Right renal pelvis (tissue), 4 donors: ENCODE measurements at places on chromosomes 2 and 18. TPM values are rescaled to one million over a fixed set of nuclear protein-coding genes. Genes with fewer than 3 reads are reported as not detected.

DNA sequence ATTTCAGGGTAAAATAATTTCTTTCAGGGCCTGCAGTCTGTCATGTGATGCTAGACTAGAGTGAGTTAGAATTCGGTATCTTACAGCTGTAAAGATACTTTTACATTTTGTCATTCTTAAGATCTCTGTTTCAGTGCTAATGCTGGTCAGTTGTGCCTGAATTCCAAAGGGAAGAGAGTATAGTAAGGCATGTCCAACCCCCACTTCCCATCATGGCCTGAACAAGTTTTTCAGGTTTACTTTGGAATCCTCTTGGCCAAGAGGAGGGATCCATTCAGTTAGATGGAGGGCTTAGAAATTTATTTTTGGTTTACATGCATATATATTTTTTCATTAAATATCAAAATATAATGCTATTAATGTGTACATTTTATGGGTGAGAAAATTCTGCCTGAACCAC is 596.6 kb downstream of the XIRP2 start:
- DNase-seq, result no peak

DNA sequence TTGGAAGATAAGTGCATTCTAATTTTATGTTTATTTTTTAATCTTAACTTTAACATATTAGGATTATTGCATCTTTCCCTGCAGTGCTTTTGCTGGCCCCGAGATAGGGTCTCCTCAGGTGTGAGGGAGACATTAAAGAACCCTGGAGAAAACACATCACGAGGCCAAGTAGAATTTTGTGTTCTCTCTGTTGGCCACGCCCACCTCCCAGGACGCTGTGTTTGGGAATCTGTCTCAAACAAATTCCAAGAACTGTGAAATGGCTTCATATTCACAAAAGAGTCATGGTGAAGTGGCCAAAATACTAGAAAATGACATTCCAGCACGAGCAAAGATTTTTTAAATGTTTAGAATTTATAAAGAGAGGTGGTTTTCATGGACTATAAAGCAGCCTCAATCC is 27.3 kb downstream of the RNF144A start:
- DNase-seq, result no peak

DNA sequence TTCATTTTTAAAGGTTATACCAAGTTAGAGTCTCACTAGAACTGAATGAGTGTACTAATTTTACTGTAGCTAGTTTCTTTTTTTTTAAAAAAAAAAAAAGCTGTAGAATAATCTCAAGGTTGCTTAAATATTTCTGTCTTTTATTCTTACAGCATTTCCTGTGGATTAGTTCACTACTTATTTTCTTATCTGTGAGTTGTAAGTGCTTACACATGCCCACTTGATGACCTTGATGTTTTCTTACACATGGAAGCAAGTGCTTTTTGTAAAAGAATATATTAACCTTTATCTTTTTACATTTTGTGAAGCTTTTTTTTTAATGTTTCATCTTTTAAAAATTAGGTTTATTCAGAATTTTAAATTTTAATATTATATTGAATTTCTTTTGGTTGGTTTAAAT is 57.8 kb downstream of the MSH2 start:
- no peak for DNase-seq

HOXD1 gene
- polyA plus RNA-seq, result 13.2 TPM

CRYGD gene
- 0.42 TPM for polyA plus RNA-seq

TOGARAM2 gene
- polyA plus RNA-seq, result 1.0 TPM

DNA sequence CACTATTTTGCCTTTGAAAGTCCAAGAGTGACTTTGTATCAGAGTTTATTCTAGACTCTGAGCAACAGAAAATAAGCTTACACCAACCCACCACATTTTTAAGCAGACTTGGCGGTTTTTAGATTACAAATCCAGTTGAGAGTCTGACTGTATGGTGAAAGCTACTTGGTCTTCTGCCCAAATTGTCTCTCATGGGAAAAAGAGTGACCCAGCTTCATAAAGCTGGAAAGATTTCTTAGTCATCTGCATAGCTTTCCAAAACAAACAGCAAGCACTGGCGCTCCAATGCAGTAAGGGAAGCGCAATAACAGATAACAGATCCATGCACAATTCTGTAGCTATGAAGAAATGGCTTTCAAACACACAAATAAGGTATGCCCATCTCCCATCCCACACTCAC is 7.1 kb downstream of the DSG1 start:
- no peak for DNase-seq

DNA sequence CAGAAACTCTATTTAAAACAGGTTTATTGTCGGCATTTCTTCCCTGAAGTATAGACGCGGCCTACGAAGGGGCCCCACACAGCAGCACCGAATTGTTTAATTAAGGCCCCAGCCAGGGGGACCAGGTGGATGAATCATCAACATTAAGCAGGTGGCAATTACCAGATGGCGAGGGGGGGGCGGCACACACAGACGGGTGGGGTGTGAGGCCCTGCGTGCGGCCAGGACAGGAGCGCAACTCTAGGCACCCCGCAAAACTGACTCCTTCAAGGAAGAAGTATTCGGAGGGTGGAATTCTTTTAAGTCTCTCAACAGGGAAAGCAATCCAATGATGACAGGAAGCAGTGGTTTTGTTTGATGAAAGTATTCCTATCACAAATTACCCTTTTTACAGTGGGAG is 830.4 kb downstream of the GALR1 start:
- DNase-seq, result no peak

- no peak for DNase-seq
These were observed 47.1 kb downstream of the SPTBN1 start for GRCh38 chr2:54503192-54503591.

EVX2 gene
- not detected for polyA plus RNA-seq

DNA sequence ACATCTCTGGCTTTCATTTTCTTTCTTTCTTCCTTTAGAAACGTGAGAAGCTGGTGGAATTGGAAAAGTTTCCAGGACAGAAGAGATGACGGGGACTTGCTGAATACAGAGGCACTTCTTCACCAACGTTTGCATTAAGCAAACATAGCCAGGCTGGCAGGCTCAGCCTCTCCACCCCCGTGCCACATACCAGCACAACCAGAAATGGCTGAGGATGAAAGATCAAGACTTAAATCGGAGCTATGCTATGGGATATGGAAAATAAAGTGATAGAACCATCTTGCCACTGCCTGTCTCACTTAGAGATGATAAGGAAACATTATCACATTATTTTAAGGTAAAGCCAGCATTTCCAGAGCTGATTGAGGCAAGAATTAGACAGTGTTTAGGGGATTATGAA is 483.3 kb downstream of the BCL11A start:
- DNase-seq, result no peak

GULP1 gene
- polyA plus RNA-seq, result 60.1 TPM

DNA sequence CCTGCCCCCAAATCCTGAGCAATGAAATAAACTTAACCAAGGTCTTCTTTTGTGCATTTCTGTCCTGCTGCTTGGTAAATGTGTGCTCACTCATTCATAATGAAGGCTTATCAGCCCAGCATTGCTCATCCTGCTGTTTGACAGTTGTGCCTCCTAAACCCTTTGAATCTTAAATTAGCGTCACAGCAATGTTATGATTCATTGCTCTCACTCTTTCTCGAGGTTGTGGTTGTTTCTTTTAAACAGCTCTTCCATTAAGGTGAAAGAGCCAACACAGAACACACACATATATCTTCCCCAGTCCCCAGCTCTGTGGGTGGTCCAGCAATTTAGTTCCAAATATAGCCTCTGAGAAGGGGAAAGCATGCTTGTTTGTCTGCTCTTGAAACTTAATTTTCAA is 84.0 kb downstream of the EVA1A start:
- peak; percentile 49 for DNase-seq

DNA sequence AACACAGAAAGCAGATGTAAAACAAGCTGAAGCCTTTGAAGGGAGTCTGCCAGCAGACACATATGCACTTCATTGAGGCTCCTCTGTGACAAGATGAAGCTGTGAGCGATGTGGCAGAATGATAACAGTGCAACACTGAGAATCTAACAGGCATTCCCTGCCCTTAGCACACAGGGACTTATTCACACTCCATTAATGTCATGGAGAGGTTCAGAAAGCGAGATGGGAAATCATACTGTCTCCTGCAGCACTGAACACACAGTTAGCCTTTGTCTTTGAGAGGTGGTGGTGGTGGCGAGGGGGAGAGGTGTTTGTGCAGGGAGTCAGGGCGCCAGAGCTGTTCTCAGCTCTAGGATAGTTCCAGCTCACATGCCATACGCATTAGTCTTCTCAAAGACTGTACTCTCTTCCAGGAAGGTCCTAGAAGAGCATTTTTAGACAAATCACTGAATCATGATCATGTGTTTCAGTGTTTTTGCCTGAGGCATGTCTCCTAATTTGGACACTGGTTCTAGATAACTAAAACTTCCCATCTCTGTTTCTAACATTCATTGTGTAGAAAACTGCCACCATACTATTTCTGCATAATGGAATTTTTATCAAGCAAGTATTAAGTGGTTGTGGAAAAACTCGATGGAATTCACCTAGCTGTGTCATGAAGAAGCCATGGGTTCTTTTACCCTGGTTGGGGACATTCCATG is 93.5 kb upstream of the ITGB6 start:
- no peak for DNase-seq

GPR45 gene
- polyA plus RNA-seq, result not detected

DNA sequence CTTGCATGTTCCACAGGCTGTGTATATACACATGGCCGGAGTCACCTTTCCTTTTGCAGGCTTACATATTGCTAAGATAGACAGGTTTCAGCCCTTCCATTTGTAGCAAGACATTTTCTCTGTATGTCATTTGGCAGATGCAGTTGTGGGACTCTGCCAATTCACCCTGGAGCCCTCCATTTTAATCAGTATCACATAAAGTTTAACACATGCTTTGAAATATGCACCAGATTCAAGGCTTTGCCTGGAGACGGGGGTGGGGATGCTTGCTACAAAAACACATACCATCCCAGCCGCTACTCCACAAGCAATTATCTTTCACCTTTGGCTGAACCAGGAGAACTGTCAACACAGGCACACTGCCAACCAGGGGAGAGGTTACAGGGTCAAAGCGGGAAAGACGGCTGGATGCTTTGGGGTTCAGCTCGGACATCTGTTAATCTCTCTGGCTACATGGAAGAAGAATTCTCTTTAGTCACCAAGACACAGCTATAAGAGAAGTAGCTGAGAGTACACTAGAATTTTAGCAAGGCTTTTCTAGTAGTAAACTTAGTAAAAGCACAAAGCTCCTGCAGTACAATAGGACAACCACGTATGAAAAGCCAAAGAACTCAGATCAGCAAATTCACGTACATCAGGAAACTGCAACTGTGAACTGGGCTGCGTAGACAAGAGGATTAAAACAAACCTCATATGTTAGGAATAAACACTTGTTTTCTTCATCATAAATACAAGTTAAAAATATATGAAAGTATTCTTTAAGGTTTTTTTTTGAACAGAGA is 130.9 kb downstream of the EXOC6B start:
- peak; percentile 29 for DNase-seq

HOXD10 gene
- polyA plus RNA-seq, result 123 TPM

DNA sequence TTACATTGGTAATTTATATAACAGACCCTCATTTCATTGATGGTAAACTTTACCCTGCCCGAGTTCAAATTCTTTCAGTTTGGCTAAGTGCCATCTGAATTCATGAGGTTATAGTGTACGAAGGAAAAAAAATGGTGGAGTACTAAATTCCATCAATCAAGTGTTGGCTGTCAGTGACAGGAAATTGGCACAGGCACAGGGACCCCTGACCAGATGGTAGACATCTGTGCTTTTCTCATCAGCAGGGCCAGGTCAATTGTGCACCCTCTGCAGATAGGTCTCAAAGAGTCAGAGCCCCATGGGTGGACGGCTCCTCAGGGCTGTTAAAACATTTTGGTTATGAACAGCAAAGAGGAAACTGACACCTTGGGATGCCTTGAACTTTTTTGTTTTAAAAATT is 439.2 kb downstream of the SETBP1 start:
- DNase-seq, result no peak

DNA sequence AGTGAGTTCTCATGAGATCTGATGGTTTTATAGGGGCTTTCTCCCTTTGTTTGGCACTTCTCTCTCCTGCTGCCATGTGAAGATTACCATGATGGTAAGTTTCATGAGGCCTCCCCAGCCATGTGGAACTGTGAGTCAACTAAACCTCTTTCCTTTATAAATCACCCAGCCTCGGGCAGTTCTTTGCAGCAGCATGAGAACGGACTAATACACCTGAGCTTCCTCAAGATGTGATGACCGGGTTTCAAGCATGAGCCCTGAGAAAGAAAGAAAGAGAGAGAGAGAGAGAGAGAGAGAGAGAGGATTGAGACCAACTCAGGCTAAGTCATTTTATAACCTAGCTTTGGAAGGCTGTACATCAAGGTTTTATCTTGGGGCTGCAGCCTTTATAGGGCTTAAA is 167.7 kb upstream of the SERPINE2 start:
- DNase-seq, result no peak

- DNase-seq, result no peak
These were observed 166.5 kb downstream of the SEPTIN10 start for GRCh38 chr2:109447251-109447661.

DNA sequence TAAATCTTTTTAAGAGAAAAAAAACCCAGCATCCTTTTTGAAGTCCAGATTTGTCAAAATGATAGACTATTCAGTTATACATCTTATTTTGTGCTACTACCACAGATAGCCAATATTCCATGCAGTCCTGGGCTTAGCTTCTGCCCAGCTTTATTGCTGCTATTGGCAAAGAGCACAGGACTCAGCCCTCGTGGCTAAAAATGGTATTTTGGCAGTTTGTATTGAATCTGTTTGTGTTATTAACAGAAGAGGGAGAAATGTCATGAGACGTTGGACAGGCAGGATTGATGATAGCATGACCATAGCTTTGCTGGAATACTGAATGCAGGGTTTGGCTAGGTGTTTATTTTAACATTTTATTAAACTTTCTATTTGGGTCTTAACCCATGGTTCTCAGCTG is 19.4 kb downstream of the ELAC1 start:
- no peak for DNase-seq

TXNDC2 gene
- polyA plus RNA-seq, result 0.14 TPM

DNA sequence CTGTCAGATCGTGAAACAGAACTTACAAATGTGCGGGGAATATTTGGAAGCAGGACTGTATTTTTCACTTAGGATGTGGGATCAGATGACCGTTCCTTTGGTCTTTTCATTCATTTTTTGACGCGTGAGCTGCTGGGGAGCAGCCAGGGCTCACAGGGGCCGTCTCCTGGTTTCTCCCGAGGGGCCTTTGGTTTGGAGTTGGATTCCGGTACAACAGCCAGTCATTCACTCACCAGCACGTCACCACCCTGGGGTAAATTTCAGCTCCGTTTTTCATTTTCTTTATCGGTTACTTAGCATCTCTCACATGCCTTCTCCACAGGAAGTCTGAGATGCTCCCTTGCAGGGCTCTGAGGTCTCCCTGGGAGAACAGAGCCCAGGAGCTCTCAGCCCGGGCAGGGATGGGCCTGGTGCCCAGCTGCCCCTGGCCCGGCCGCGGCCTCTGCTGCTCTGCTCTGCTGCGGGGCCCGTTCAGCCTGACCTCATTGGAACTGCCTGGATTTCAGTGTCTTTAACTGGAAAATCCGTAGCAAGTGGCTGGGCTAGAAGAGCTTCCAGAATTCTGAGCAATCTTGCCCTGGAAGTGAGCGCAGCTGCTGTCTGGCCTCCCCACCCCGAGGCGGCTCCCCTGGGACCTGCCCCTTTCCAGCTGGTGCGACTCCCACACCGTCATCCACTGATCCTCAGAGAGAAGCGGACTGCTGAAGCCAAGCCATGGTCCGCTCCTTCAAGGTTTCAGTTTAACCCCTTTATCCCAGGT is 335.6 kb downstream of the EIPR1 start:
- no peak for DNase-seq

- no peak for DNase-seq
These were observed 11.8 kb downstream of the SERPINB8 start for GRCh38 chr18:63981719-63982118.

- DNase-seq, result no peak
These were observed 48.9 kb downstream of the POLR1A start for GRCh38 chr2:86056590-86057331.

- DNase-seq, result no peak
These were observed 54.9 kb downstream of the EDAR start for GRCh38 chr2:108934151-108934550.

CLEC4F gene
- not detected for polyA plus RNA-seq
